Coronary artery (tissue), 2 donors: ENCODE measurements at places on chromosomes 6 and 20.

DNA sequence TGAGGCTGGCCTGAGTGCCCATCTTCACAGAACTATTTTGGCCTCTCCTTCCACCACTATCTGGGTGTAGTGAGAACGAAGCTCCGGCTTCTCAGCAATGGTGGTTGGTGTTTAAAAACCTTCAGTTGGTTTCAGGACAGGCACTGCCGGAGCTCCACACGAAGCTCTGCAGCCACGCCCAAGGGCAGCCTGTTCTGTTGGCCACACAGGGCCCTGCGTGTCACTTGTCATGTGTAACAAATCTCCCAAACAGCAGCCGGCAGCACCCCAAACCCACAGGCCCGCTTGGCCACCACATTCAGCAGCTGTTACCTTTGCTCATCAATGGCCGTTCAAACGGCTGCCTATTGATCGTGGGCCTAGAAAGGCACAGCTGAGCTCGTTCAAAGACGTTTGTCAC is 97.5 kb downstream of the ERMARD start:
- peak; percentile 38 for DNase-seq

DNA sequence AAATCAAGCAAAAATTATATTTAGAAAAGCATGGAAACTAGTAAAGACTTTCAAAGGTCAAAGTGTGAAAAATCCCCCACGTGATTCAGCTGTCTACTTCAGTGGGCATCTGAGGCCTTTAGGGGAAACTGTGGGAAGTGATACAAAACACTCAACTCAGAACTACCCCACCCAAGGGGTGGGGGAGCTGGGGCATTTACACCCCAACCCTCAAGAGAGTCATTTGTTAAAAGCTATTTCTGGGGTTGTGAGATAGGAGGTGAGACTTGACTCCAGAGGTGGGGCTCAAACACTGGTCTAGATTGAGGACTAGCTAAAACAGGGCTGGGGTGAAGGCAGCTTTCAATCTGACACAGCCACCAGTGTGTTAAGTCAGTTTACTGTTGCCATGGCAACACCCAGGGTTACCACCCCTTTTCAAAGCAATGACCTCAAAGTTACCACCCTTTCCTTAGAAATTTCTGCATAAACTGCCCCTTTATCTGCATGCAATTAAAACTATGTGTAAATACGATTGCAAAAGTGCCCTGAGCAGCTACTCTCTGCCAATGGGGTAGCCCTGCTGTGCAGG is 9.9 kb upstream of the GTSF1L start:
- DNase-seq, result no peak

DNA sequence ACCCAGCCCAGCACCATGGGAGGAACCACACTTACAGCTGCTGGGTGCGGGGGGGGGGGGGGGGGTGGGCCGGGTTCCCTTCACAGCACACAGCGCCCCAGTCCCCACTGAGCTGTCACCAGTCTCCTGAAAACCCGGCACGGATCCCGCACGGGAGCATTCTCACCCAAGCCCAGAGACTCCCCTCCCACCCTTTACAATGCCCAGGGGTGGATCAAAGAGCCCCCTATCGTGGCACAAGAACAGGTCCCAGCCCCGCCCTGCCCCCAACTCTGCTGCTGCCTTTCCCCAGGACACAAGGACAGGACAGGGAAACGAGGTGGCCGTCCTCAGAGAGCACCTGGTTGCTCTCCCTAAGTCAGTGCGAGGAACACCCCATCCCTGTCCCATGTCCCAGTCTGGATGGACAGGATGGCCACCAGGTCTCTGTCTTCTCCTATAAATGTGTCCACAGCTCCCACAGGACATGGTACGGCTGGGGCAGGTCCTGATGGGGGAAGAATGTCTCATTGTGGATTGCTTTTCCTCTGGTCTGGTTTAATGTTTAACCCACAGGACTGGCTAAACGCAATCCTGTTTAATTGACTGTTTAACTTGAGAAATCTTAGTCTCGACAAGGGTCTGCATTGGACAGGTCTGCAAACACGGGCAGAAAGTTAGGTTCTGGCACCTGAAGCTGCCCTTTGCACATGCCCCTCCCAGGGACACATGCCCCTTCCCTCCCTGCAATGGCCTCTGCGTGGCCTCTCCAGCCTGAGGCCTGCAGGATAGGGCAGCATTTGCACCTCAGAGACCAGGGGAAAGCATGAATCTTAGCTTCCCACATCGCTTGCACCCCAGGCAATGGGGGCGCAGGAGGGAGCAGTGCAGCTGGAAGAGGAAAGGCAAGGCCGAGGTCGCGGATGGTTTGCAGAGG is 45.3 kb downstream of the DACT2 start:
- DNase-seq, result no peak

DNA sequence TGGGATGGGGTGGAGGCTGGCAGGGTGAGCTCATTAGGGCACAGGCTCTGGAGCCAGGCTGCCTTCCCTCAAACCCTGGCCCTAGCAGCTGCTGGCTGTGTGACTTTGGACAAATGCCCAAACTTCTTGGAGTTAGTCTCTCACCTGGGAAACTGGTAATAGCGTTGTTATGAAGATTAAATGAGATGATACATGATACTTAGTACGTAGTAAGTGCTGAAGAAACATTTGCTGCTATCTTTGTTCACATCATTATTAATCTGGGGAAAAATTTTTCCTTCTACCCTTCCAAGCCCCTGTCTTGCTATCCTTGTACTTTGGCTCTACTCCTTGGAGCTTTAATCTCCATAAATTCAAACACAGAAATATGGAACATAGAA is 22.3 kb upstream of the PPARD start:
- DNase-seq, result no peak

DNA sequence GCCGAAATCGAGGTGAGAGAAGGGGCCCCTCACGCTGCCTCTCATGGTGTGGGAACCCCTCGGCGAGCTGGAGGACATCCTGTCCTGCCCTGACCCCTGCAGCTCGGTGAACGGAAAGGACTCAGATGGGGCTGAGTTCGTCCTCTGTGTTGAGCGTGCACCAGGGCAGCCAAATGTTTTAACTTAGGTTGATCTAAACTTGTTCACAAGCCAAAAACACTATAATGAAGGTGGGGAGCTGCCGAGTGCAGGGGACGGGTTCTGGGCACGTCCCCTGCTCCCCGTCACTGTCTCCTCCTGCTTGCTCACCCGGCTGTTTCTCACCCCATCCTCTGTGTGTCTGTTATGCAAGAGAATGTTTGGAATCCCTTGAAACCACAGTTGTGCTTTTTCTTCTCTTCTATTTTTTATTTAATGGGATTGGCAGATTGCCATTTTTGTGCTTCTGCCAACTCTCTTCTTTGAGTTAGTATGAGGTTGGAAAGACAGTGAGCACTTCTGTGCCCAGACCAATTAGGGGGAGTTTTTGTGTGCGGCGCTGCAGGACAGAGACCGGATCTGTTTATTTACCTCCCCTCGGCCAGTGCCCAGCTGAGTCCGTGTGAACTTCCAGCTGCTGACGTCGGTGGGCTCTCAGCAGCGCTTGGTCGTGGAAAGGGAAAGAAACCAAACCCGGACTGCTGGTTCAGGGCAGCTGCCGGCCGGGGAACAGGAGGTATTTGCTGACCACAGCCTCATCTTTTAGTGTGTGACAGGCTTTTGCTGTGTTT is 158.1 kb downstream of the DTNBP1 start:
- no peak for DNase-seq

- no peak for DNase-seq
These were observed 610.5 kb downstream of the TFAP2B start for GRCh38 chr6:51429017-51429712.

- no peak for DNase-seq
These were observed 12.4 kb downstream of the SNX5 start for GRCh38 chr20:17956099-17956685.

GRCh38 chr20:48242623-48243022 is 457.3 kb upstream of the SULF2 start:
- no peak for DNase-seq

DNA sequence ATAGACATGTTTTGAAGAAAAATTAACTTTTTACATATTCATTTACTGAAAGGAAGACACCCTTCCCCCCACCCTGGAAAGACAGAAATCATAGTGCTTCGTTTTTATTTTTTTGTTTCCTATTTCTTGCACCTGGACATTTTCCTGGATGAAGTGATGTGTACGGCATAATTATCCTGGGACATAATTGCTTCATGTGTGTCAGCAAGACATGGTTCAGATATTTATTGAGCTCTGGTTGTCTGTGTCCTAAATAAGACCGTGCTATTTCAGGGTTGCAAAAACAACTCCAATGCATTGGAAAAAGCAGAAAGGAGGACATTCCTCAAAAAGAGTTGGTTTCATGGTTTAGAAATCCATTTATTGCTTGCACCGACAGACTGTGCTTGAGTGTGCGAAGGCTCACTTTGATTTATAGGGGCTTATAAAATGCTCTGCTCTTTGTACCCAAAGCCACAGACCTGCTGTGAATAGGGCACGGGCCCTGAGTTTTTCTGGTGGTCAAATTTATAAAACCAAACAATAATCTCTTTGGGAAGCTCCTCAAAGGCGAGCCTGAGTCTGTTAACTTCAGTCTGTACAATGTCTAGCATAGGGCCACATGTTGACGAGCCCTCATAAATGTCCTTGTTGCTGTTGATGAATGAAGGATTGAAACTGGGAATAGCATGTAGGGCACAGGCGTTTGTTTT is 179.5 kb downstream of the SOX4 start:
- no peak for DNase-seq

GRCh38 chr6:168514216-168514615 is 73.2 kb downstream of the SMOC2 start:
- peak; percentile 88 for DNase-seq

- no peak for DNase-seq
These were observed 8.9 kb downstream of the NT5E start for GRCh38 chr6:85458782-85459181.

- DNase-seq, result no peak
These were observed 303.1 kb upstream of the CDYL start for GRCh38 chr6:4472969-4473642.

DNA sequence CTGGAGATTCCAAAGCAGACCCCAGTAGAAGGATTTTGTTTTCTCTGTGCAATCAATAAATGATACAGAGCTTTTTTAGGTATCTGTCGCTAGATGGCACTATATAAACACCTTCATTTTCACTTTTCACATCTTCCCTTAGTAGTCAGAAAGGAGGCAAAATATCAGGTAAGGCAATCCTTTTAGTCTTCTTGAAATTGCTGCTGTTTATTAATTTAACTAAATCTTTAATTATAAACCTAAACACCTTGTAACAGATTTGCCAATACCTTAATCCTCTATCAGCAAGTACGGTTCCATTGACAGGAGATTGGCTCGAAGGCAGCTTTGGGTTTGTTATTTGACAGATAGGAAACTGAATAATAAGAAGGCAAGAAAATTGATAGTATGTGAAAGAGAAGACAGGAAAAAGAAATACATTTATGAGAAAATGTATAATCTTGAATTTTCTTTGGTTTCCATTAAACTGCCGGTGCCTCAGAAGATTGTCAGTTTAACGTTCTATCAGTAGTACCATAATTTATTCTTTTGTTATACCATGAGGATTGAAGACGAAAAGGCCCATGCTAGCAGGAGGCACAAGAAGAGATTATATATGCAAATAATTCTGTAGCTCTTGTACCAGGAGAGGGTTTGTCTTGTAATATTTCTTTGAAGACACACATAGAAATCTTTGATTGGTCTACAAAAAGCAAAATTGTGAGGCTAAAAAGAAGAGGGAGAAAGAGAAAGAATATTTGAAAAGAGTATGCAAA is 23.5 kb upstream of the IBTK start:
- no peak for DNase-seq

- no peak for DNase-seq
These were observed 69.3 kb upstream of the SOX4 start for GRCh38 chr6:21524201-21524600.

- no peak for DNase-seq
These were observed 41.7 kb upstream of the SCRT2 start for GRCh38 chr20:717271-717670.

DNA sequence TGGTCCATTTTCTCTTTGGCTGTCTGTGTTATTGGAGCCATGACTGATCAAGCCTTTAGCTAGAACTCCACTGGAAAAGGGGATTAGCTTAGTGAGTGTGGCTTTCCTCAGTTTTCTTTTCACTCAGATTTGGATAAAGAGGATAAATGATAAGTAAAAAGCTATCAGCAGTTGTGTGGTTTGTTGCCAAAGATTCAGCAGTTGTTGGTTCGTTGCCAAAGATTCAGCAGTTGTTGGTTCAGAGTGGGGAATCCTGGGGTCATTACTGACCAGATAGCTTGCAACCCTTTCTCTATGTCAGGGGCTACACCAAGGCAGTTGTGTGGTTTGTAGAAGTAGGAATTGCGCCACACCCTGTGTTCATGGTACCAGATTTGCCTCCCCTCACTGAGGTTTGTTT is 107.7 kb upstream of the SCP2D1 start:
- DNase-seq, result no peak

- no peak for DNase-seq
These were observed 19.7 kb downstream of the ZBP1 start for GRCh38 chr20:57600320-57601210.

- no peak for DNase-seq
These were observed 29.9 kb downstream of the EZR start for GRCh38 chr6:158789115-158789917.

- no peak for DNase-seq
These were observed 174.9 kb upstream of the PRND start for GRCh38 chr20:4546786-4547185.

DNA sequence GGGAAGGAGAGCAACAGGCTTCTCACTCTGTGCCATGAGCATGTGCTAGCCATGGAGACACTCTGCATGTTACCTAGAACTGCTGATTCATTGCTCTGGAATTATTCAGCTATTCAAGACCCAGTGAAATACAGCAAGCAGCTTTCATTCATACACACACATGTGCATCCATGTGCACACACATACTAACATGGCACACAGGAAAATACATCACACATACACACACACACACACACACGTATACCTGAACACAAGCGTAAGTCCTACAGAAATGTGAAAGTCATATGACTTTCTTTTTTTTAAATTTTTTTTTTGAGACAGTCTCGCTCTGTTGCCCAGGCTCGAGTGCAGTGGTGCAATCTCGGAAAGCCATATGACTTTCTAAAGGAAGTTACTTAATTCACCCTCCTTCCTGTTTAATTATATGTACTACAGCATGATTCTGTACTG is 108.2 kb upstream of the NFATC2 start:
- no peak for DNase-seq

- DNase-seq, result no peak
These were observed 18.2 kb upstream of the HDGFL1 start for GRCh38 chr6:22550971-22551670.

DNA sequence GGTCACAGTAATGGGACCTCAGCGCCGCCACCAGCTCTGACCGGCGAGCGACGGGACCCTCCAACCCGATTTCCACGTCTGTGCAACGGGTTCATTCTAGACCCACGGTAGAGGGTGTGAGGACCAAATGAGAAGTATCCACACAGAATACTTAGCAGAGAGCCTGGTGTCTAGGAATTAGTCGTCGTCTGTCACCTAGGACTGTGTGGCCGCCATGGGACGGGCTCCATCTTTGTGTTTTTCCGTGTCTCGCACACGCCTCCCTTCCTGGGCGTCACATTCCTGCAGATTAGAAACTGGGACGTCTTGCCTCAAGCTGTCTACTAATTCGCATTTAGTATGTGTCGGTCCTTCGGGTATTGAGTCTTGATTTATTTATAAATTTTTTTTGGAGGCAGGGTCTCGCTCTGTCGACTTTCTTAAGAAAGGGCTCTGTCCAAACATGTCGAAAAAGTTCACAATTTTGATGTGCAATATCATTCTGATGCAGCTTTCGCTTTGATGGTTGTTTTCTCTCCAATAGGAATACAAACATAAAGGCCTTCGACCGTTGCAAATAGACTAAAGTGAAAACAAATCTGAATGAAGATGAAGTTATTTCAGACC is 563 bp downstream of the MGME1 start:
- no peak for DNase-seq
